ENCODE measurements at places on chromosomes 1 and 21.

- no peak for DNase-seq
These were observed 143.5 kb downstream of the GRIK3 start for GRCh38 chr1:36890776-36891175.

- DNase-seq: no peak
These were observed 44.5 kb downstream of the TRIM33 start for GRCh38 chr1:114466334-114467014.

GRCh38 chr1:158251163-158251562, 3.1 kb upstream of the CD1A start:
- DNase-seq: no peak

GRCh38 chr21:25384782-25385181, 222.5 kb downstream of the MRPL39 start:
- DNase-seq: no peak

- DNase-seq: no peak
These were observed 75.5 kb downstream of the PIK3CD start for GRCh38 chr1:9726905-9727595.

DNA sequence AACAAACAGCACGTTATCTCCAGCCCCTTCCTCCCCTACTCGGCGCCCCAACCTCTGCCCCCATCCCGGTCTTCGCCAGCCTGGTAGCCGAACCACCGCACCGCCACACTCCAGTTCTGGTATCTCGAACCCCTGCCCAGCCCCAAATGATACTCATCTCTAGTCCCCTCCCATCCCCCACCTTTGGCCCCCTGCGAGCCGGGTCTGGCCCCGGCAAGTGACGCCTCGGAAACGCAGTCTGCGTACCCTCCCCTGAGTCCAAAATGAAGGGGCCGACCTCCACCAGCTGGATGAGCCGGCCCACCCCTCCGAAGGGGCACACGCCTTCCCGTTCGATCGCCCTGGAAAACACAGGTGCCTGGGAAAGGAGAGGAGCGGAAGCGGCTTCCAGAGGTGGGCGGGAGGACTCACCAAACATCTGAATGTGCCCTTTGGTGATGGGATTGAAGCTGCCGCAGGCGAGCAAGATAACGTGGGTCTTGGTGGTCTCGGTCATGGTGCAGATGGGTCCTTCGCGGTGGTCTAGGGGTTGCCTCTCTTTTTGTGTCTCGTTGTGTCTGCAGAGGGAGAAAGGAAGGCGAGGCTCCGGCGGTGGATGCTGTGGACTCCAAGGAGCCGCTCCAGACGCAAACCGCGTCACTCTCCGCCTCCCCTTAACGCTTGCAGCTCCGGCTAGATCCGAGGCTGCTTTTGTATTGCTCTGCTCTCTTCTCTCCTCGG, at the start of gene NMNAT2:
Gene NMNAT2 (minus strand): TSS at position 609 of the 720 bp plus-strand sequence. CDS start 113 bp downstream, at position 496.
- peak; percentile 30 for DNase-seq

DNA sequence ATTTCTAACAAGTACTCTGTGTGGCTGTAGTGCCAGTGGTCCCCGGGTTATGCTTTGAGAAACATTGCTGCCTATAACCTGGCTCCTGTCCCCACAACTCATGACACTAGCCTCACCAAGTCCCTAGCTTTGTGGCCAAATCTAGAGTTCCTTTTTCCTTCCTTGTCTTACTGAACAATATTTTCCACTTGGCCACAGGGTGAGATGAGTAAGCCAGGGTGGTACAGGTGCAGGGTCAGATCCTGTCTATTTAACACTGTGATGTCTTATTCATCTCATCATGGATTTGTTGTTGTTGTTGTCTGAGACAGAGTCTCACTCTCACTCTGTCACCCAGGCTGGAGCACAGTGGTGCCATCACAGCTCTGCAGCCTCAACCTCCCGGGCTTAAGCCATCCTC, 18.6 kb downstream of the ARMH1 start:
- DNase-seq: no peak

- DNase-seq: no peak
These were observed 39.3 kb upstream of the WLS start for GRCh38 chr1:68271596-68271995.

DNA sequence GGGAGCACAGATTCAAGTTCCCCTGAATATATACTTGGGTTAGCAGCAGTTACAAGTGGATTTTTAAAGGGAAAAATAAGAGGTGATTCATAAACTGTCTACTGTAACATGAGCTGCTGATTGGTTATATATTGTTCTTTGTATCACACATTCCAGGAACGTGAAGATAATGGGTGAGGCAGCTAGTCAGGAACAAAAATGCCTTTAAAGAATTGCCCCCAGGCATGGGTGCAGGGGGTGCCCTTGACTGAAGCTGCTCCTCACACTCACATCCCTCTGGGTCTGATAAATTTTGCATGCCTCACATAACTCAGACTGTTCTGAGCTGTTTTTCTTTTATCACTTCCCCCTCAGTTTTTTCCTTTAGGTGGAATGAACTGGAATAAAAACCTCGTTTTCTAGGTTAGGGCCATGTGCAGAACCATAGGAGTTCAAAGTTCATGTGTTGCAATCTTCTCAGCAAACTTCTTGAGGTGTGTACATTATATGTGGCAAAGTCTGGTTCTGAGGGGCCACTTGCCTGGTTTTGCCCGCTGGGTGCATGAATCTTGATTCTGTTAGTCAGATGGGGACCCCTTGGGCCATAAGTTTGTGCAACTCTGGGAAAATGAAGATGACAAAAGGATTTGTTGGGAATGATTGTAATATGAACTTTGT, 21.1 kb downstream of the TBX19 start:
- DNase-seq: no peak

DNA sequence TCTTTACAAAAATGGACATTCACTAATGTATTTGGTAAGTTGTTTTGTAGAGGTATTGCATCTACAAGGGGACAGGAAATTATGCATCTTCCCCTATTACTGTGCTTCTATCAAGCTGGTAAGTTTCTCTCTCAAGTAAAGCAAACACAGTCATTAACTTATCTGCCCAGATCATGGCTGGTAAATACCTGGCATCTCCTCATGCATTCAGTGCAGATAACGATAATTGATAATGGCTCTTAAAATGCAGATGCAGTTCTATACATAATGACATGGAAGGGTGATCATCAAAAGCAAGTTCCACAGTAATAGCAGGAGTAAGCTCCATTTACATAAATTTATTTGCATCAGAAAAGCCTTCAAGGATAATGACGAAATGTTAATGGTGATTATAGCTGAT, 122.4 kb downstream of the SIPA1L2 start:
- DNase-seq: no peak

Measured in C1 segment of cervical spinal cord (tissue), 14 donors.